ENCODE measurements at places on chromosomes 4 and X.

DNA sequence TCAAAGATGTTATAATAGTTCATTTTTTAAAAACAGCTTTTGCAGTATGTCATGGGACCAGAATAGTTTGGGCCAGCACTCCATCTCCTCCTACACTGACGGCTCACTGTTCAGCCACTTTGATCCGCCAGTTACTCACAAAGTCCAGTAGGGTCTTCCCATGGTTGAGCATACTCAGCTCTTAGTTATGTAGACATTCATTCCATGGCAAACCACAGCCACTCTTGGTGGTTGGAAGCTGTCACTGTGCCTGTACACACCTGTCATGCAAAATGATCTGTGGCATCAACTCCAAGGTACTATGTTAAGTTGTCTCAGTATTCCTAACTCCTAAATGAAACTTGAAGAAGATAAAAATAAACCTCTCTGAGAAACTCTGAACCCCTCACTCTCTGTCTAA lies 127.2 kb downstream of the NR3C2 start:
- DNase-seq, result no peak

DNA sequence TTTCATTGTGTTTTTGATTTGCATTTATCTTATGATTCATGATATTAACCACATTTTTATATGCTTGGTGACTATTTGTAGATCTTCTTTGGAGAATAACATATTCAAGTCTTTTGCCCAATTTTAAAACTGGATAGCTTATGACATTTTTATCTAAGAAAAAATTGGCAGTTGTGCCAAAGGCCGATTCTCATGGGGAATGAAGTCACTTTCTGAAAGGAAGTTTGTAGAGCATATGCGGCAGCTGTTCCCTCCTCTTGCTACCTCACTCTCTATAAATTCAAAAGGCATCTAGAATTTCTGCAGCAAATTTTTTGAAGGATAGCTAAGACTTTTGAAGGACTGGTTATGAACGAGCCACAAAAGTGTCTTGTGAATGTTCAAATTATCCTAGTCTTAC lies 2353.5 kb downstream of the ARAP2 start:
- DNase-seq, result no peak

DNA sequence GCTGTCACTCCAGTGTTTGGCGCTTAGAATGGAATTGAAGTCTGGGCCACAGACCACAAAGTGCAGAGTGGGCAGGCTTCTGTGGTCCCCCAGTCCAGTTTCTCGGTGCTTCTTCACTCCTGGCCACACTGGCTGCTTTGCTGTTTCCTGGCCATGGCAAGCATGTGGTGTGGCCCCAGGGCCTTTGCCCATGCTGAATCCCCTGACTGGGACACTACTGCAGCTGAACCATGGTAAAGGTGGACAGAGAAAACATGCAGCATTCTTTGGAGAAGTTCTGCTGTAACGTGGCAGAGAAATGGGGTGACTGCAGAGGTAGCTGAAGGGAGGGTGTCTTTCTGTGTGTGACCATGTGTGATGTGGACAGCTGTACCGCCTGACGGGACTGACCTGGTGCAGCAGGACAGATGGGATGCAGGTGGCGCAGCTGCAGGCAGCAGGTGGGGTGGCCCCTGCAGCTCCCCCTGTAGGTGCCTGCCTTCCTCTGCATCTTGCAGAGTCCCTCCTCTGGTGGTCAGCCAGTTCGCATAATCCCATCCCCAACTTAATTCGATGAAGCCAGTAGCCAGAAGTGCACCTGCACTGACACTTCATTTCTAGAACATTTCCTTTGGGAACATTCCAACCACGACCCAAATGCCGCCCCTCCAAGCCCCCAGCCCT lies 13.2 kb upstream of the S100P start:
- no peak for DNase-seq

- DNase-seq, result no peak
These were observed 507.9 kb downstream of the SMARCA1 start for GRCh38 chrX:129015381-129015780.

- no peak for DNase-seq
These were observed 121.8 kb upstream of the AP1S2 start for GRCh38 chrX:15976396-15976795.

DNA sequence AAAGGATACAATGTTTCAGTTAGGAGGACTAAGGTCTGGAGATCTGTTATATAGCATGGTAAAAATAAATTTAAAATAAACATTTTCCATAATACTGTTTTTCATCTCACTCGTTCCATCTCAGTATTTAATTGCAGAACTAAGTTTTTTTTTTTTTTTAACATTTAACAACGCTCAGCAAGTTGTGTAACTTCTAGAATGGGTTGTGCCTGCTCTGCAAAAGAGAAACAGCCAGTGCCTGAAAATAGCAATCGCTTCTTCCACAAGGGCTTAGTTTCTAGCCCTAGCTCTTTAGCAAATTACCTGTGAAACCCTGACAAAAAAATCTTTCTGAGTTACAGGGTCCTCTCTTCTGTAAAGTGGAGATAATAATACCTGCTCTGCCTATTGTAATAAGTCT lies 41.9 kb downstream of the CNGA1 start:
- DNase-seq, result no peak

DNA sequence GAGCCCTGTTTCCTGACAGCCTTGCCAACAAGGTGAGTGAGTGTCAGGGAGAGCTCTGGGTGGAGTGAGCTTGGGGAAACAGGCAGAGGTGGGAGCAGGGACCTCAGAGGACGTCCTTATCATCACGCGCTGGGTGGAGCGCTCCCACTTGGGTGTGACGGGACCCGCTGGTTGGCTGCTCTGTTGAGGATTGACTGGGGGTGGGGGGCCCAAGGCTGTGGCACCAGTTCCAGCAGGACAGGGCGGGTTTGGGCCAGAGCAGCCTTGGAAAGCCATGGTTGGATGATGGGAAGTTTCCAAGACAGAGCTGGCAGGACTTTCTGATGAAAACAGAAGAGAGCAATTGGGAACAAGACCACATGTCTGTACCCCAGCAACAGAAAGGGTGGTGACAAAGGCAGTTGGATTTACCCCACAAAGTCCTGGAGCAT lies 3.0 kb upstream of the PCGF3 start:
- DNase-seq, result no peak

- DNase-seq, result no peak
These were observed 85.5 kb upstream of the TET2 start for GRCh38 chr4:105061136-105061696.

DNA sequence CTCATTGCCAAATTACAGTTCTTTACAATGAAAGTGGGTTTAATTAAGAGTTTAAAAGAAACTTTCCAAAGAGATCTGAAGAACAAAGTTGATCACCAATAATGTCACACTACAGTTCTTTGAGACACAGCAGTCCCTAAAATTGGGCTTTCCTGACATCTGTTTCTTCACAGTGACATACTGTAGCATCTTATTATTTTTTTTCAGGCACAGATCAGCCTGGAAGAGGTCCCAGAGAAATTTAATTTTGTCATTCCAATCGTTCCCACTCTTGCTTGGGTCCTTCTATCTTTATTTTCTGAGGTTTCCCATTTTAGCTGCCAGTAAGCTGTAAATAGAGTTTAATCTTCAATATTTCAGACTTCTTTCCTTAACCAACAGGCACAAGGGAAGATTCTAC lies 143.1 kb upstream of the FRMPD4 start:
- no peak for DNase-seq

DNA sequence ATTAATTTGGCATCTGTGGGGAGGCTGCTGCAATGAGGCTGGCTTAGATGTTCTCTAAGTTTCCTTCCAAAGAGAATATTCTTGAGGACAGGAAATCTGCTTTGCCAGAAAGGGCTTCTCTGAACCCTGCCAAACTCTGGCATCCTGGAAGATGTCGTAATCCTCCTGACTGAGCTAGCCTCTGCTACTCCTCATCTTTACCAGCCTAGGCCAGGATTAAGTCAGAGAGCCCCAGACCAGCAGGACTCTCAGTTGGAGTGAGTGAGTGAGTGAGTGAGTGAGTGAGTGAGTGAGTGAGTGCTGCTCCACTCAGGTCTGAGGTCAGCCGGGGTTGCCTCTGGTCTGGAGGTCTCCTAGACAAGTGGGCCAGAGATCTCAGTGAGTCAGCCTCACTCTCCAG lies 104.9 kb upstream of the SOD3 start:
- DNase-seq, result no peak

GRCh38 chr4:128228845-128229795 lies 58.5 kb downstream of the PGRMC2 start:
- DNase-seq, result no peak

GRCh38 chr4:136900696-136901095 lies 631.6 kb downstream of the PCDH18 start:
- no peak for DNase-seq

DNA sequence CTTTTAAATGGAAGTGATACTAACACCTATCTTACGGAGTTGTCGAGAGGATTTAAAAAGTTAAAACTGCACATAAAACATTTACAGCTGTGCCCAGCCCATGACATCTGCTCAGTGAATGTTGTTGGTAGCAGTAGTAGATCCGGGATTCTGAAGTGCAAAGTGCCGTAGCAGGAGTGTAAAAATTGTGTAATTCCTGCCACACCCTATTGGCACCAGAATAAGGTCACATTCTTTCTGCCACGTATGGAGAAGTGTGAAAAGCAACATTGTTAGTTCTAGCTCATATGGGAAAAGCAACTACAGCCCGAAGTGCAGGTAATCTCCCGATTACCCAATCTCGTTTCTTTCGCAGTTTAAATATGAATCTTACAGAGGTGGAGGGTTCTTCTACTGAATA lies 31.2 kb downstream of the PRIMPOL start:
- no peak for DNase-seq

DNA sequence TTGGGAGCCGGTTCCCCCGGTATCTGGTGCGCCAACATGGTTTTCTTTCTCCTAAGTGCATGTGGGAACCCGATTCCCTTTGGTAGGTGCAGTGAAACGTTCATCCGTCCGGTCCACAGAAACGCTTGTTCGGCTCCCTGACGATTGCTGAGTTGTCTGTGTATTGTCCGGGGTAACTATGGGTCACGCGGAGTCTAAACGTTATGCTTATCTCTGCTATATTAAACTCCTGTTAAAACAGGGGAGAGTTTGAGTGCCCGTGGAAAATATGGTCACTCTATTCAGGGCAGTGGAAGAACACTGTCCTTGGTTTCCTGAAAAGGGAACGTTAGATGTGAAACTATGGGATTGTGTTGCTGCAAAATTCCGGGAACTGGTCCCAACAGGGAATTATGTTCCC lies 32.4 kb upstream of the MGST2 start:
- no peak for DNase-seq

DNA sequence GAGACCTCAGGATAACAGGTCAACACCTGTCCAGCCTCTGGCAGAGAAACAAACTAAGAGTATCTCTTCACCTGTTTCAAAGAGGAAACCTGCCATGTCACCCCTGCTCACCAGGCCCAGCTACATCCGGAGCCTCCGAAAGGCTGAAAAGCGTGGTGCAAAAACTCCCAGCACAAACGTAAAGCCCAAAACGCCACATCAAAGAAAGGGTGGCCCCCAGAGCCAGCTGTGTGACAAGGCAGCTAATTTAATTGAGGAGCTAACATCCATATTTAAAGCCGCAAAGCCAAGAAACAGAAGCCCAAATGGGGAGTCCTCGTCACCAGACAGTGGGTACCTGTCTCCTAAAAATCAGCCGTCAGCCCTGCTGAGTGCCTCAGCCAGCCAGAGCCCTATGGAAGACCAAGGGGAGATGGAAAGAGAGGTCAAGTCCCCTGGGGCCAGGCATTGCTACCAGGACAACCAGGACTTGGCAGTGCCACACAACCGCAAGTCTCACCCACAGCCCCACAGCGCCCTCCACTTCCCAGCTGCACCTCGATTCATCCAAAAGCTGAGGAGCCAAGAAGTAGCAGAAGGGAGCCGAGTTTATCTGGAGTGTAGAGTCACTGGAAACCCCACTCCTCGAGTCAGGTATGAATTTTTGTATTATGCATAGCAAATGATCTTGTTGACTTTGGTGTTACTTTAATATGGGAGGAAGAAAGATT lies 15.1 kb downstream of the PALLD start:
- no peak for DNase-seq

DNA sequence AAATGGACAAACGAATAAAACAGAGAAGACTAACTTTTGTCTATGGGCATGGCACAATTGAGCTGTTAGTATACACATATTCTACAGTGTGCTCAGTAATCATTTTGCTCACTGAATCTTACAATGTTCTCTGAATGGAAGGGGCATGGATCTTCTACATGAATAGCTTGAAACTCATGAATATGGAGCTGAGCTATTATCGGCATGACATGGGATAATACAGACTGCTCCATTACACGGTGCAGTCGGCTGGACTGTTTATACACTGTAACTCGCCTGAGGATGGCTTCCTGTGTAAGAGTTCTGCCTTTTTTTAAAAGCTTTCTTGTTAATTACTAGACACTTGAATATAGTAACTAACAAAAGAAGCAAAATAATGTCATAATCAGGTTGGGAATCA lies 368.5 kb upstream of the MAD2L1 start:
- DNase-seq, result no peak

DNA sequence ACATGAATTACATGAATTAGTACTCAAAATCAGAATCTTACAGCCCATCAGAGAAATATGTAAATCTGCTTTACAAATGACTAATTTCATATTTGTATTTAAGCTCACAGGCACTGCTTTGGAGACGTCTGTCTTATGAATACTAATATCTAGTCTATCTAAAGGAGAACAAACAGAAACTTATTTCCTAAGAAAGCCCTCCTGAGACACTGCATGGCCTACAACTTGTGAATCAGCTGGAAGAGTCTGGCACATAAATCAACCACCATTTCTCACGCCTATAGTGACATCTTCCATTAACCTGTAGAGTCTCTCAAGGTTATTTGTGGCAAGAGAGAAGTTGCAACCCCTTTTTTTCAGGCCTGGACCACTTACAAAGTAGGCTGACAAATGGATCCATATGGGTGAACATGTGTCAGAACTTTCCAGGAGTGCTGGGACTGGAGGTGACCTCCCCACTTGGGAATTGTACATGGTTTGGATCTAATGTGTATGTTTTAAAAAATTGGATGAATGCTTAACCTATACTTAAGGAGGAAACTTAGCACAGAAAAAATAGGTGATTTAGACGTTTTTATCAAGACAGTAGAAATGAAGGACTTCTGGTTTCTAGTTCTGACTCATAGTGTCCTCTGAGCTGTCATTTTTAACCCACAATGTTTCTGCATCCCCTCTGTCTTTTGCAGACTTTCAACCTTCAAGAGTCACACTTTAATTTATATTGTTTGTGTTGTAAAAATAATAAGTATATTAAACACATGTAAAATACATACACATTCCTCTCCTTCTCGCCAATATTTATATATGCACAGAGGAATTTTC lies 83.2 kb upstream of the ARHGAP24 start:
- no peak for DNase-seq

DNA sequence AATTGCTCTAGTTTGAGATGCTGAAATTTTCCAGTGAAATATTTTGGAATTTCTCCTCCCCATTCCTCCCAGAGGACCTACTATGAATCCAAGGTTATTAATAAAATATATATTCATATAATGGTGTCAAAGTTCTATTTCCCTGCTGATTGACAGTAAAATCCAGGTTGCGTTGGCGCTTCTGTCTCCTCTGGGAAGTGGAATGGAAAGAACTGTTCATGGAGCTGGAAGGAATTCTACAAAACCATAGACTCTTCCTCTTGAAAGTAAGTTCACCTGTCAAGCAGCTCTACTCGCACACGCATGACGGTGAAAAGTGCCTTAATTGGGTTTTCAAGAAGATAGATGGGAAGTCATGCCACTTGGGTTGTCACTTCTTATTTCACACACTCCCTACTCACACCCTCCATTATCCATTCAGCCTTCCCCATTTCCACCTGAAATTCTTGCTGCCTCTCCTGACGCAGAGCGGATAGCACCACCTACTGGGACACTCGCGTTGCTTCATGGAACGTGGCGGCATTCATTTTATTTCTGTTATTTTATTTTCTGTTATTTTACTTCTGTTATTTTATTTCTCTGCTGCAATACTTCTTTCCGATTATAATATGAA lies 351.6 kb downstream of the NLGN4X start:
- DNase-seq, result no peak
